ENCODE measurements at places on chromosomes 16 and 17.

- no peak for DNase-seq
These were observed 251.9 kb downstream of the PARN start for GRCh38 chr16:14378131-14378551.

GRCh38 chr17:39239640-39240314 lies 14.0 kb upstream of the STAC2 start:
- DNase-seq, result no peak

DNA sequence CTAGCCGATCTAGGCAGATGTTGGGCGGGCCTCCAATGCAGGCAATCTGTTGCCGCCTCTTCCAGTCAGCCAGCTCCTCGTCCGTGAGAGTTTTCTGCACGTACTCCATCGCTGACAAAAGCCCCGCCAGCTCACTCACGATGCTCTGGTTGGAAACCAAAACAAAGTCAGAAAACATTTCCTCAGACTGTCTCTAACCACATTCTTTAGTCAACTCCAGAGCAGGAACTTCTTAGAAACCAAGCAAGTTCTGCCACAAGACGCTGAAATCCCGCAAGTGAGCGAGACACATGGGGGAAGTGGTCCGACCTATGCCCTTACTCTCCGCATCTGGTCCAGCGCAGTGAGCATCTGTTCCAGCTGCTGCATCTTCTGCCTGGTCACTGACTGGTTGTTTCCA lies 49.1 kb downstream of the STAT5A start:
- no peak for DNase-seq

GRCh38 chr17:75684249-75684648 lies 17.1 kb downstream of the SAP30BP start:
- no peak for DNase-seq

DNA sequence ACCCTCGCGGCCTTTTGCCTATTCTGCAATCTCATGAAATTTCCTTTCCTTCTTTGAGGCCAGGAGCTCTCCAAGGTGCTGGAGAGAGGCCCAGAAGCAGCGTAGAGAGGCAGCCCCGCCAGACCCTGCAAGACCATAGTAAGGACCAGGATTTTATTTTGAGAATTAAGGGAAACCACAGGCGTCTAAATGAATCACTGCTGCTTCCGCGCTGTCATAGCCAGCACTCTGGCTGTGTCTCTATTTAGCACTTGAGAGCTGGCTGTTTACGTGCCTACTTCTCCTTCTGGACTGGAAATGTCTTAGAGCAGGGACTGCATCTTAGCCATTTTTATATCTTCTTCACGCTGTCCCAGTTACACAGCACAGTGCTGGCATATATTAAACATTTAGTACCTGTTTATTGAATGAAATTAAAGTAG lies 37.6 kb upstream of the PIRT start:
- peak; percentile 65 for DNase-seq

- no peak for DNase-seq
These were observed 173.6 kb downstream of the PHKB start for GRCh38 chr16:47634727-47635126.

GRCh38 chr16:54944002-54944401 lies 13.3 kb downstream of the IRX5 start:
- no peak for DNase-seq

DNA sequence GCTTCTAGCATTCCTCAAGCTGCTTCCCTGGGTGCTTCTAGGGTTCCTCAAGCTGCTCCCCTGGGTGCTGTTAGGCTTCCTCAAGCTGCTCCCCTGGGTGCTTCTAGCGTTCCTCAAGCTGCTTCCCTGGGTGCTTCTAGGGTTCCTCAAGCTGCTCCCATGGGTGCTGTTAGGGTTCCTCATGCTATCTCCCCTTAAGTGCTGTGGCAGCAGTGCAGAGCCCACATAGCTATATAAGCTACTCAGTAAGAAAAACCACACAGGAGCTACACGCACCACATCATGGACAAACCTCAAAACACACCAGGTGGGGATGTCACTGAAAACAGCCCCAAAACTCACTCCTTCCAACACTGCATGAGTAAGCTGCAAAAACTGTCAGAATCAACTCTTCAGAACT lies 35.2 kb downstream of the ANKRD11 start:
- no peak for DNase-seq

- no peak for DNase-seq
These were observed 30.7 kb upstream of the SSTR2 start for GRCh38 chr17:73133911-73134649.

- DNase-seq, result peak; percentile 72
These were observed 147.9 kb downstream of the STX8 start for GRCh38 chr17:9427465-9428315.

GRCh38 chr17:17107891-17108431 lies 65.7 kb downstream of the MPRIP start:
- DNase-seq, result no peak

DNA sequence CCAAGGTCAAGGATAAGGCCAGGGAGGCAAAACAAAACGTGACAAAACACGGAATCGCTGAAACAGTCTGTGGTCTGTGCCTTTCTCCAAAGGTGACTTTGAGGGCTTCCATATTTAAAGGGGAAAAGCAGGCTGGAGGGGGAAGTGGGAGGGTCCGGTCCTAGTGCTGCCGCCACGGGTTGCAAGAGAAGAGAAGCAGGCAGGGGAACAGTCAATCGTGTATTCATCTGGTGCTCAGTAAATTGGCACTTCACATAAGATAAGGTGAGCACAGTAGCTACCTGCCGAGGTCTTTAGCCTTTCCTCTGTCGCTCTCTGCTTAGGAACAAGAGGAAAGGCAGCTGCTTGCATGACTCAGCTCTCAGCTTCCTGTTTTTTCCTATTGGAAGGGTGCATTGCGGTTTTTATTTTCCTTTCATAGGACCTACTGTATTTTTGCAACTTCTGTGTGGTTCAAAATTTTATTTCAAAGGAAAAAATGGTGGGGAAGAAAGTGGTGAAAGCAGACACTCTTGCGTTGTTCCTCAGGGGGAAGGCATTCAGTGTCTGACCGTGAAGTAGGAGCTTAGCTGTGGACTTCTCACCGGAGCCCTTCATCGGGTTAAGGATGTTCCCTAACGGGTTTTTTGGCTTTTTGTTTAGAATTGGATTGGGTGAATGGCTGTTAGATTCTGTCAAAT lies 7.1 kb upstream of the LGALS3BP start:
- DNase-seq, result no peak

GRCh38 chr17:81150377-81151077 lies 14.8 kb upstream of the PVALEF start:
- DNase-seq, result no peak

DNA sequence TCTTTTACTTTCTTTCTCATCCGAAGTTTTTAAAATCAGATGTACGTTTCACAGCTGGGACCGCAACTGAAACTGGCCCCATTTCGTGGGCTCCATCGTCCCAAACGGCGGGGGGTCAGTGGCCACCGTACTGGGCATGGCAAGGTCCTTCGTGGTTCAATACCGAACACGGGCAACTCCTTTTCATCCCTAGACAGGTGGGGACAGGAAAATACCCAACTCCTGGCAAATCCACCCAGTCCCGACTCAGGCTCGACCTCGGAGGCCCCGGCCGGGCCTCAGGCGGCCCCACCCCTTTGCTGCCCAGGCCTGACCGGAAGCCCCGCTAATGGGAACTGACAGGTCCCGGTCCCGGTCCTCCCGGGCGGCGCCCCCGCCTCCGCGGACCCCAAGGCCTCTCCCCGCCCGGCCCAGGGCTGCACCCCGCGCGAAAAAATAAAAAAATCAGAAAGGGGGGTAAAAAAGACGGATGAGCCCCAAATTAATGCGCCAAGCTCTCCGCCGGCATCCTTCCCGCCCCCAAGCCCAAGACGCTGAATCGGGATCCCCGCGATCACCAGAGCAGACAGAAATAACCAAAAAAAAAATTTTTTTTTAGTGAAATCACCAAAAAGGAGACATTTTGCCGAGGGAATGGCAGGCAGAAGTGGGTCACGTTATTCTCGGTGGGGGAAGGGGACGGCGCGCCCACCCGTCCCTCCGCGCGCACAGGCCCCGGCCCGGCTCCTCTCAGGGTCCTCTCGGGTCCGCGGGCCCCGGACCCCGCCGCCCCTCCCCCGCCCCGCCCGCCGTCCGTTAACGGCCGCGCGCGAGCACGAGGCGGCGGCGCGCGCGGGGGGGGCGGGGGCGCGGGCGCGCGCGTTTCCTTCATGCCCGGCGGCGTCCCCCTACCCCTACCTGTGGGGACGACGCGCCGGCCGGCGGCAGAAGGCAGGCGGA lies 562 bp downstream of the ZC3H7A start:
- peak; percentile 67 for DNase-seq

GRCh38 chr17:6428207-6428965 lies 6.5 kb downstream of the AIPL1 start:
- DNase-seq, result no peak

DNA sequence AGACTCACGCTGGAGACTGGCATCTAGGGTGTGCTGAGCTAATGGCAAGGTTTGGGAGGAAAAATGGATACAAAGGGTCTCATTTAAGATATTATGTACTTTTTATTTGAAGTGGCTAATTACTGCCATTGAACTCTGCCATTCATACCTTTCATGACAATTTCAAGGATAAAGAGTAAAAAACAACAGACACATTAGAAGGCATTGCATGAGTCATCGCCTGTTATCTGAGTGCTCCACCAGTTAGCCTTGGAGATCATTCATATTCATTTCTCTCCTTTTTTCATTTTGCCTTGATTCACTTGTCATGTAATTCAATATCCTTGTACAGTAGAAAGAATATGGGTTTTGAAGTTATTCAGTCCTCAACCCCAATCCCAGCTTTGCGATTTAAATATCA lies 109.5 kb downstream of the CDH8 start:
- DNase-seq, result no peak

- DNase-seq, result no peak
These were observed 132.6 kb upstream of the CACNG5 start for GRCh38 chr17:66702106-66702936.

DNA sequence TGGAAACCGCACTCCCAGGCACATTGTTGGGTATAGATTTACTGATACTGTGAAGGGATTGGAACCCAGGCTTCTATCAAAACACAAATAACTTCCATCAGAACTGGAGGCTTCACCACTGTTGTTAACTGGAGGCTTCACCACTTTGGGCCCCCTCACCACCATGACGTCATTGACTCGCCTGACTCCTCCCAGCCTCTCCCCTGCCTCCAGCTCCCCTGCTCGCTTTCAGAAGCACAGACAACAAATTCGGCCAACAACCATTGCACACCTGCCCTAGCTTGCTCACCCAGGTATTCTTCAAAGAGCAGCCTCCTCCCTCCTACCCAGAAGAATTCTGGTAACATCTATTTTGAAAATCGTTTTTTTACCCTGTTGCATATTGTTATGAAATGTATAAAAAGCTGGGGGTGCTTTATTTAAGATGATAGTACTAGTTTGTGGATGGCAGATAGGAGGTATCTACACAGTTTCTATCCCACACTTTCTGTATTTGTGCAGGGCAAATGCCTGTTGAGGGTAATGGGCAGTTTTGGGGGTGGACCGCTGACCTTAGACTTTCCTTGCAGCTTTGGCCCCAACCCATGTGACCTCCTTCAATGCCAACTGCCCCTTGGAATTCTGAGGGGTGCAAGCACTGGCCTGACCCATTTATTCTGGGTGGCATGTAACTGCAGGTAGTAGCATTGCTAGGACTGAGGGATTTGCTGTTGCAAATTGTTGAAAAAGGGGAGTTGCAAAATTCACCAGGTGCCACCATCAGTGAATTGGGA lies 54.1 kb downstream of the HLF start:
- no peak for DNase-seq

DNA sequence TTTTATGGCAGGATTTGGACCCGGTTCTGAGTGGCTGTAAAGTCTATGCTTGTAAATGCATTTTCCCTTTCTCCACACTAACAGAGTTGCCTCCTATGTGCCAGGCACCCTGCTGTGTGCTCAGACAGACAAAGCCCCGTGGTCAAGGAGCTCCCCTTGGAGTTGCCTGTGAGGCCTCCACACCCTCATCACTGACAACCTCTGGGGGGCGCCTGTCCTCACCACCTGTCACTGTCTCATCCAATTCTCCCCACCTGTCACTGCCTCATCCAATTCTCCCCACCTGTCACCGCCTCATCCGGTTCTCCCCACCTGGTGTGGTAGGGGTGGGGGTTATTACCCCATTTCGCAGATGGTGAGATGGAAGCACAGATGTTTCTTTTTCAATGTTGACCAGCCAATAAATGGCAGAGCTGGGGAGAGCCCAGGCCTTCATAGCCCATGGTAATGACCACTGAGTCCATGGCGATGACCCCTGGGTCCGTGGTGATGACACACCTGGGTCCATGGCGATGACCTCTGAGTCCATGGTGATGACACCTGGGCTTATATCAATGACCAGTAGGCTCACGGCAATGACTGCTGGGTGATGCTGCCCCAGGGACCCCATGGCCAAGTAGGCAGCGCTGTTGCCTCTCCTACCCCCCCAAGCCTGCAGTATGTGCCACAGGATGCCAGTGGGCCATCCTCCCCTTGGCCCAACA lies 150.1 kb downstream of the IRF8 start:
- DNase-seq, result no peak

DNA sequence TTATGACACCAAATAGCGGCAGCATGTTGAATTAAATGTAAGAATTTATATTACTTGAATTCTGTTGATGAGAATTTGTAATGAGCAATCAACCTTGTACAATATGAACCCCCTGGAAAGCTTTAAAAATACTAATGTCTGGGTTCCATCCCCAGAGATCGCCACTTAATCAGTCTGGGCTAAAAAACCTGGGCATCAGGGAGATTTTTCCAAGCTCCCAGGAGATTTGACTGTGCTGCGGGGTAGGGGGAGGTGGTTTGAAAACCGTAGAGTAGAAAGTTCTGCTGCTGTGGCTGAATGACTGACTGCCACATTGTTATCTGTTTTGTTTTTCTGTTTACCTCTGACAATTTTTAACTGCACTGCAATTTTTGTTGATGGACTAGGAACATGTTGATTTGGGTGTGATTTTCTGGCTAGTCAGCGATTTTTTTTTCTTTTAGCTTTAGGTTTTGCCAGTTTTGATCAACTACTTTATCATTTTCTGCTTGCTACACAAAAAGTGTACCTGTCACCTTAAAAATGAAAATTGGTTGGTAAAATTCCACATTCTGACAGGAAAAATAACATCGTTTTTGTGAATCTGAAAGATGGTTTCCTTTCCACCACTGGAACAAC lies 79.3 kb downstream of the PCTP start:
- DNase-seq, result no peak

DNA sequence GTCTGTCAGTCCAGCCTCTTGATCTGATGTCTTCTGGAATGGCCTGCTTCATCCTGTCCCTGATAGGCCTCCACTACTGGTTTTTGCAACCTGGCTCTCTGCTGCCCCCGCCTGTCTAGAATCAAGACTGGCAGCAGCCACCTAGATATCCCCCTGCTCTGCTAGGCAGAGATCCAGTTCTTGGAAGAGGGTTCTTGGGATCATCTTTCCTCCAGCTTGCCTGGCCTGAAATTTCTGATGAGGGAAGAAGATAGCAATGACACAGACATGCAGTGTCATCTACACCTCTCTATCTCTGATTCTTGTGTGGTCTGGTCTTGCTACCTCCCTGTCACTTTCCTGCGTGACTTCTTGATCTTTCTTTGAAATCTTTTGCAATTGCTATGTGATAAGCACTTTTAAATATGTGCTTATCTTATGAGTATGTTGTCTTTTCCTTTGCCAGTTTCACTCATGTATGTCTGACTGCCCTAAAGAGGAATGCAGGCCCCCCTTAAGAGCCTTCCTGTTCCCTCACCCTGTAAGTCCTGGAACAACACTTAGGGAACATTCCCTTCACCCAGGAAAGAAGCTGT lies 20.3 kb upstream of the NFATC3 start:
- DNase-seq, result peak; percentile 40

Measured in hindlimb muscle (tissue), 1 donor.